ENCODE measurements at places on chromosomes 6 and 20.
A peak's percentile ranks its signal among the peaks of the same experiment; 100 is the strongest.

GRCh38 chr6:40457261-40457660 is 129.9 kb downstream of the LRFN2 start:
- DNase-seq = no peak

GRCh38 chr6:127300411-127300810 is 33.7 kb downstream of the RNF146 start:
- DNase-seq = no peak

DNA sequence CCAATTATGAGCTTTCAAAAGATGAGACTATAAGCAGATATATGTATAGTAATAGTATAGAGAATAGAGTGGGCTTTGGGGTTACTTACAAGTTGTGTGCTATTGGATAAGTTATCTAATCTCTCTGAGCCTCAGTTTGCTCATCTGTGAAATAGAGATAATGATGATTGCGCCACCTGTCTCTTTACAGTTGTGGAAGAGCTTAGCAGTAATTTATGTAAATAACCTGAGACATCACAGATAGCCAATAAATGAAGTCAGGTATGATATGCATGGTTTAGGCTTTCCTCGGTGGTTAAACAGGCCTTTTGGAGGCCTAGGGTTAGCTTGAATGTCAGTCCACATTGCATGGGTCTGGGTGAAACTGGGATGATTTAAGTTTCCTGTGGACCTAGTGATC is 29.8 kb upstream of the SCUBE3 start:
- no peak for DNase-seq

DNA sequence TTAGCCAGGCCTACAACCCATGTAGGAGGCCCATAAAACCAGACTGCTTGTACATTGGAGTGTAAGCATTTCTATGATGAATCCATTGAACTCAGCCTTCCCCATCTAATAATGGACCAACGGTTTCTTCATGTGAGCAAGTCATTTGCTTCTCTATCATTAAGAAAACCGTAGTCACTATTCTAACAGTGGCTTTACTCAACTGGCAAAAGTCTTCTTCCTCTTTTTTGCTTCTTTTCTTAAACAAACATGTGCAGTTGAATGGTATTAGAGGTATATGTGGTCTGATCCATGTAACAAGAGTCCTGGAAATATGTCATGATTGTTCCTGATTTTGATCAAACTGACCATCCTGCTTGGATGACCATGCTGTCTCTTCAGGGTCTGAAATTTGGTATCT is 132.4 kb upstream of the STXBP5 start:
- no peak for DNase-seq

- DNase-seq = no peak
Measured at GRCh38 chr6:31227143-31227542, 44.7 kb downstream of the HLA-C start.

- DNase-seq = no peak
Measured at GRCh38 chr6:38391206-38391605, 248.5 kb downstream of the BTBD9 start.

GRCh38 chr6:105072798-105073199 is 107.0 kb downstream of the POPDC3 start:
- DNase-seq = no peak

DNA sequence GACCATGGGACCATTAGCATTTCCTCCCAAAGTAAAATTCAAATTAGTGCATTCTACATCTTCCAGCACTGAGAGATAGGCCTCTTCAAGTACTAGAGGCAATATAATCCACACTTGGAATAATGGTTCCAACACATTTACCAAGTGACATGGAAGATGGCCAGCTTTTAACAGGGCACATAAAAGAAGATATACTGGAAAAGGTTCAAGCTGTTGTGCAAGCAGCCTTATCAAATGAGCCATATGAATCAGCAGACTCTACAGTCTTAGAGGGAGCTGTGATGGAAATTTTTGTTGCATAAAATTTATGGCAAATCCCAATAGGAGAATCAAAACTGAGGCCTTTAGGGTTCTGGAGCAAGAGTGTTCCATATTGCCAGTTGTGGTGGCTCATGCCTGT is 526.6 kb upstream of the IRAK1BP1 start:
- DNase-seq = no peak

- DNase-seq = no peak
Measured at GRCh38 chr6:168835991-168836390, 395.0 kb downstream of the SMOC2 start.

- no peak for DNase-seq
Measured at GRCh38 chr20:49961413-49961812, 21.4 kb upstream of the SNAI1 start.

DNA sequence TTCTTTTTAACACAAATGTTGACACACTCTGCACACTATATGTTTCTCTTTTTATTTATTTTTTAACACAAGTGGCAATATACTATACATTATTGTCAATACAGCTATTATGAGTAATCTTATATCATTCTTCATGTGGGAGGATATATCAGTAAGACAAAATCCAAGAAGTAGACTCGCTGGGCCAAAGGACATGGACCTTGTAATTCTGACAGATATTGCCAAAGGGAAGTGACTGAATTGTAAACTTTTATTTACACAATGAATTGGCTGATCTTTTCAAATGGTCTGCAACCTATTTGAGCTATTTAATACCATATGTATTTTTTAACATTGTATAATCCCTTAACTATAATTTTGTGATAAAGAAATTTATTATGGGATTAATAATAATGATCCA is 56.0 kb downstream of the CCDC170 start:
- DNase-seq = no peak

DNA sequence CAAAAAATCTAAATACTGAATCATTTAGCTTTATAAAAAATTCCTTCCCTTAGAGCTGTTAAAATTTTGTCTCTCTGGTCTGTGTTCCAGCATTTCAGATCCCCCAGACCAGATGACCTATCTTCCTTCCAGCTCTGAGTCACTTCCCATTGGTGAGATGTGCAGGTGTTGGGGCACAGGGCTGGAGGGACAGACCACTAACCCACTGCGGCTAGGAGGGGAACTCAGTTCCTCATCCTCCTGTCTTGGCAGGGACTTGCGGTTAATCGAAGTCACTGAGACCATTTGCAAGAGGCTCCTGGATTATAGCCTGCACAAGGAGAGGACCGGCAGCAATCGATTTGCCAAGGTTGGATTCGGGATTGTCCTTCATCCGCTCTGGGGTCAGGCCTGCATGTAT is 6.0 kb downstream of the CNPY3 start:
- no peak for DNase-seq

- no peak for DNase-seq
Measured at GRCh38 chr6:4747588-4747987, 28.6 kb upstream of the CDYL start.

DNA sequence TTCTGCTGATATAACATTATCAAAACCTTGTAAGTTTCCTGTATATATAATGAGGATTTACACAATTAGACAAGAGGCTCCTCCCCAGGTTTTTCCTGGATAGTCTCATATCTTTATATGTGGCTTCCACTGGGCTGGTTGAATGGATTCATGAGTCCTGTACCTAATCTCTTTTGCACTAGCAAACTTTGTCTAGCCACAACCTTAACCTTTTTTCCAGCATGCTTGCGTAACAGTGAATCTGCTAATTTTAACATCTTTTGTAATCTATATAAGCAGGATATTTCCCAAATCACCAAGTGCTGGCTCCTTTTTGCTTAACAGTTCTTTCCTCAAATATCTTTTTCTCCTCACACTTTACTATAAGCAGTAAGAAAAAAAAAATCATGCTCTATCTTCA is 153.6 kb downstream of the COL21A1 start:
- no peak for DNase-seq

DNA sequence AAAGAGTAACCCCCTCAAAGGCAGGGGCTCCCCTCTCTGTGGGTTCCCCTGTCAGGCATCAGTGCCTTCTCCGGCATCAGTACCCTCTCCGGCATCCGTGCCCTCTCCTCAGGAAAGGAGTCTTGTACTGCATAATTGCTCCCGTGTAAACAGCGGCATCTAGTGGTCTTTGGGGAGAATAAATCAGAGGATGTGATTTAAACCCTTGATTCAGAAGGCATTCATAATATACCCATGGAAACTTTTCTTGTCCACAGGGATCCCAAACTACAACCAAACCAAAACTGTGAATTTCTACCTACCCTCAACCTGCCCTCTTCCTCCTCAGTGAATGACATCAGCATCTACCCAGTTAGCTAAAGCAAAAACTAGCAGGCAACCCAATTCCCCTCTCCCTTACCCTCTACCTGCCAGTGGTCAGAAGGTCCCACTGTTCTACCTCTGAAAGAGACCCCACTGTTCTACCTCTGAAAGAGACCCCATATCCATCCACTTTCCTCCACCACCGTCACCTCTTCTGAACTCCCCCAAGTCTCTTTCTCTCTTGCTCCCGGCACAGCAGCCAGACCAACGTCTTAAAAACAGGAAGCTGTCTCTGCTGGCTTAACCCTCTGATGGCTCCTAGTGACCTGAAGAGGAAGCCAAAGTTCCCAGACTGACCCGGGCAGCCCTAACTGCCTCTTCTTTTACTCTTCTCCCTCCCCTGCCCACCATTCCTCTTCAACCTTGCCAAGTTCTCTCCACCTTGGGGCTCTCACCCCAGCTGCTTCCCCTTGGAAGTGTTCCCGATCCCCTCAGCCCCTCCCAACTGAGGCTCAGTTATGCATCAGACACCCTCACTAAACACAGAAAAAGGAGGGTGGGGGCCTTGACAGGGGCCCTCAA is 27.2 kb downstream of the UBE2V1 start:
- no peak for DNase-seq

GRCh38 chr6:28643017-28643740 is 117.5 kb downstream of the GPX5 start:
- peak; percentile 72 for DNase-seq

- no peak for DNase-seq
Measured at GRCh38 chr20:58374027-58374850, 14.8 kb upstream of the VAPB start.

DNA sequence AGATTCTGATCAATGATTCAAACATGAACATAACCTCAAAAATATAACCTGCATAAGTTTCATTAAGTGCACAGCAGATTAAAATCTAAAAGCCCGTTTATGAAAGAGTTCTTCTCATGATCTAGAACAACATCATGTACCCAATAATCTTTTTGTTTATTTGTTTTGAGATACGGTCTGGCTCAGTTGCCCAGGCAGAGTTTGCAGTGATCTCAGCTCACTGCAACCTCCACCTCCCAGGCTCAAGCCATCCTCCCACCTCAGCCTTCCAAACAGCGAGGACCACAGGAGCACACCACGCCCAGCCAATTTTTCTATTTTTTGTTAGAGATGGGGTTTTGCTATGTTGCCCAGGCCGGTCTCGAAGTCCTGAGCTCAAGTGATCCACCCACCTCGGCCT is 149.7 kb downstream of the CDK19 start:
- no peak for DNase-seq

- DNase-seq = no peak
Measured at GRCh38 chr20:4844325-4844724, 122.6 kb downstream of the PRND start.

GRCh38 chr20:48098099-48098498 is 312.8 kb upstream of the SULF2 start:
- no peak for DNase-seq

DNA sequence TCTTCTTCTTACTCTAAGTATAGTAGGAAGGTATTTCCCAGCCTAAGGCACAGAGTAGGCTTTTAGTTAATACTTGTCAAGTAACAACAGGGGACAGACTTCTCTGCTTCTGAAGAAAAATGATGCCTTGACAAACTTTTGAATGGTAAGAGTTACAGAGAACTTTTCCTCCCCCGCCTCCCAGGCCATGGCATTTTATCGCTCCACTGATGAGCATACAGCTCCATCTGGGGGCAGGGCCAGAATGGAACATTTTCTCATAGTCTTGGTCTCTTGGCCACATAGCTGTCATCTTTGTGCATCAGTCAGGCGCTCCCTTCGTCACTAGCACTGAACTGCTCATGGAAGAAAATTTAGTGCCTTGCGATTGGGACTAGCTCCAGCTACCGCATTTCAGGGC is 1066.8 kb upstream of the CITED2 start:
- DNase-seq = peak; percentile 3

DNA sequence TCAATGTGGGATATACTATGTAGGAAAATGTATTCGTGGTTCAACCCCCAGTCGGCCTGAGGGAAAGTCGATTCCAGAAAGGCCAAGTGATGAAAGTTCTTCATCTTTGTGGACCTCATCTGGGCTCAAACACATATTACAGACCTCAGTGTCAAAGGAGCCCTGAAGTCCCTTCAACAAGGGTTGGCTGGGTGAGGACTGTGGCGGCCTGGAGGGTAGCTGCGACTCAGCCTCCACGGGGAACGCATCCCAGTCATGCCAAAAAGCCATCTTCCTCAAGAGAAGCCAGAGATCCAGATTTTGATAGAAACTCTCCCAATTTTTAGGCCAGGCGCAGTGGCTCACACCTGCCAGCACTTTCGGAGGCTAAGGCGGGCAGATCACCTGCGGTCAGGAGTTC is 158.6 kb upstream of the PTPN1 start:
- DNase-seq = no peak

- no peak for DNase-seq
Measured at GRCh38 chr6:138510093-138510492, 10.8 kb upstream of the NHSL1 start.

DNA sequence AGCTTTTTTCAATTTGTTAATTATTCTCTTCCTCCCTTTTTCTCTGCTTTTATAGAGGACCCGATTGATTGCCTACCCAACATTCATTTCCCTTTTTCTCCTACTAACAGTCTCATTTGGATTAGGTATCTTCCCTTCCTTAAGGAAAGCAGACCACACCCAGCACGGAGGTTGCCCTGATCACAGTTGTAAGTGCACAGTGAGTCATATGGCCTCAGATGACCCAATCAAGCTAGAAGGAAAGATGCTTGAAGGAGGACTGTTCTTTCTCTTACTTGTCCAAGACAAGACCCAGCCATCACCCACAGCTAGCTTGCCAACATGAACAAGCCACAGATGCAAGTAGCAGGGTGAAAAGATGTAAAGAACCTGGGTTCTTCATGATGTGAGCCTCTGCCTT is 518.6 kb downstream of the PKHD1 start:
- no peak for DNase-seq

GRCh38 chr6:131844243-131844841 is 36.5 kb downstream of the ENPP1 start:
- no peak for DNase-seq

DNA sequence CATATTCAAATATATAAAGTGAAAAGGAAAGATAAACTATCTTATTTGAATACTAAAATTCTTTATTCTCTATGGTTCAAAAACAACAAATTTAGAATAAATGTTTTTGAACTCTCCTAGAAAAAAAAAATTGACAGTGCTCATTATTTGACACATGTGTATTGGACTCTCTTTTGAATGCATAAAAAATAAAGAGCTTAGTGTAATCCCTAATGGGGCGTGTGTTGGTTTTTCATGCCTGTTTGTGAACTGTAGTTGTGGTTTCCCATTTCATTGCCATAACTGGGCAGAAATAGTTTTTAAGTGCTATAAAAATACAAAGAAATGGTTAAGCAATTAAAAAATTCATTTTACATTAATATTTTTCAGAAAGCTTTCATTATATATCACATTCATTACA is 101.3 kb downstream of the REV3L start:
- DNase-seq = no peak

GRCh38 chr6:155143029-155143577 is 120.7 kb upstream of the CLDN20 start:
- no peak for DNase-seq

DNA sequence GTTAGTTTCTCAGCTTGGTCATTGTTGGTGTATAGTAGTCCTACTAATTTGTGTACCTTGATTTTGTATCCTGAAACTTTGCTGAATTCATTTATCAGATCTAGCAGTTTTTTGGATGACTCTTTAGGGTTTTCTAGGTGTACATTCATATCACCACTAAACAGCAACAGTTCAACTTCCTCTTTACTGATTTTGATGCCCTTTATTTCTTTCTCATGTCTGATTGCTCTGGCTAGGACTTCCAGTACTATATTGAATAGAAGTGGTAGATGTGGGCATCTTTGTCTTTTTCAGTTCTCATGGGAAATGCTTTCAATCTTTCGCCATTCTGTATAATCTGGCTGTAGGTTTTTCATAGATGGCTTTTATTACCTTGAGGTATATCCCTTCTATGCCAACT is 61.3 kb upstream of the HEY2 start:
- DNase-seq = no peak
